ENCODE measurements at places on chromosomes 2 and 18. TPM values are rescaled to one million over a fixed set of nuclear protein-coding genes. Genes with fewer than 3 reads are reported as not detected.

- no peak for DNase-seq
- no peak overlapping the region for H3K4me3 ChIP-seq
- H3K4me1 ChIP-seq = no peaks in the 10 kb centered on the region
- peaks cover 44% of the 10 kb centered on the region for H3K27me3 ChIP-seq
Observed at GRCh38 chr2:210224591-210224940, 681 bp downstream of the ACADL start.

- no peak overlapping the region for H3K27ac ChIP-seq
- H3K4me3 ChIP-seq = no peak overlapping the region
- no peak for DNase-seq
- H3K27me3 ChIP-seq = peaks cover 35% of the 10 kb centered on the region
Observed at GRCh38 chr2:127110985-127111384, 4.0 kb upstream of the BIN1 start.

DNA sequence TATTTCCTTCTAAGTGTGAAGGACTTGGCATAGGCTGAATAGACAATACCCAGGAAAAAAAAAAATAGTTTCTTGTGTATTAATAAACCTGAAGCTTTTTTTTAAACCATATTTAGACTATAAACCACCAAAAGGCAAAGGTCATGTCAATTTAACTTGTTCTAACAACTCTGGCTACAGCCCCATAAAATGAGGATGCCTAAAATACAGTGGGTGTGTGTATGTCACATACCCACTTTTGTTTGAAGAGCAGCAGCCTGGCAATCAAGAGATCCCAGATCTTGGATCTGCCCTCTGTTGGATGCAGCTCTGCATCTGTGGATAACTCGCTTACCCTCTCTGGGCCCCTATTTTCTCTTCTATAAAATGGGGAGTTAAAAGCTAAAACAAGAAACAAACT is 65.4 kb downstream of the SATB2 start:
- no peak for DNase-seq
- H3K36me3 ChIP-seq = no peaks in the 10 kb centered on the region

DNA sequence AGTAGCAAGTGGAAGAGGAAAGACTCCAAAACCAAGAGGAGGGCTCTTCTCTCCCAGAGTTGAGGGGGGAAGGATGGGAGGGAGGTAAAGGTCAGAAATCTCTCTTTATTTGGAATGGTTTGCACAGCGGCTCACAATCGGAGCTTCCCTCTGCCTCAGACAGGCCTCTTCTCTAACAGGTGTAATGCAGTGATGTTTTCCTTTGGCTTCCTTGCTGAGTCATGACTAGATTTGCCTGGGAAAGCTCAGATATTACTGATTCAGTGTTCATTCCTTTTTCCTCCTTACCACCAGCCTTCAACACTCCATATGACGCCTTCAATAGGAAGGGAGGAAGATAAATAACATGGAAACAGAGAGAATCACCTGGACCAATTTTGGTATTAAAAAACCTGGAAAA is 136.6 kb downstream of the RNF152 start:
- peaks cover 3% of the 10 kb centered on the region for H3K4me1 ChIP-seq
- H3K36me3 ChIP-seq = no peaks in the 10 kb centered on the region
- peaks cover 3% of the 10 kb centered on the region for H3K27me3 ChIP-seq
- DNase-seq = no peak
- H3K4me3 ChIP-seq = no peak overlapping the region

- no peak overlapping the region for H3K27ac ChIP-seq
- no peaks in the 10 kb centered on the region for H3K36me3 ChIP-seq
- no peaks in the 10 kb centered on the region for H3K4me1 ChIP-seq
- no peaks in the 10 kb centered on the region for H3K27me3 ChIP-seq
Observed at GRCh38 chr2:57080035-57080434, 896.2 kb downstream of the CCDC85A start.

- peak overlapping the region; percentile 87 for H3K4me3 ChIP-seq
- H3K27me3 ChIP-seq = no peaks in the 10 kb centered on the region
Observed at GRCh38 chr2:112483042-112483473, 1.1 kb downstream of the TTL start.

DNA sequence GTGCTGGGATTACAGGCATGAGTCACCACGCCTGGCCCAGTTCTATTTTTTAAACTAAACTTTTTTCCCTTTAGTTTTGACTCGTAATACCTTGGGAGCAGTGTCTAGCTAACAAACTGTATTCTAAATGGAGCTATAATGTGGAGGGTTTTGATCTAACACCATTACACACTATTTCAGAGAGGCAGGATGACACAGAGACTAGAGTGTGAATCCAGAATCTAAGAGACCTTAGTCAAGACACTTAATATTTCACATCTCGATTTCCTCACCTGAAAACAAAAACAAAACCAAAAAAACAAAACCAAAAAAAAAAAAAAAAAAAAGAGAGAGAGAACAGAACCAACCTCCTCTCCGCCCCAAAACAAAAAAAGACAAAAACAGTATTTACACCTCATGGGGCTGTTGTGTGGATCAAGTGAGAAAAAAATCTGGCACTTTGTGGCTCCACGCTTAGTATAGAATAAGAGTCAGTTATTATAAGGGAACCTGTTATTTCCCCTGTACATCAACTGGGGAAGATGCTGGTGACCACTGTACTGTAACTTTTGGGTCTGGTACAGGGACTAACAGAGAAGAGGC is 31.3 kb downstream of the DARS1 start:
- no peak overlapping the region for H3K4me3 ChIP-seq
- DNase-seq = no peak
- peaks cover 58% of the 10 kb centered on the region for H3K36me3 ChIP-seq
- no peaks in the 10 kb centered on the region for H3K27me3 ChIP-seq

- no peaks in the 10 kb centered on the region for H3K27me3 ChIP-seq
- peak; percentile 54 for DNase-seq
- peaks cover 10% of the 10 kb centered on the region for H3K4me1 ChIP-seq
- H3K4me3 ChIP-seq = no peak overlapping the region
Observed at GRCh38 chr2:101330253-101330933, 21.9 kb upstream of the RNF149 start.

GRCh38 chr18:23900994-23901393 is 113.6 kb upstream of the TTC39C start:
- no peak for DNase-seq
- H3K27ac ChIP-seq = no peak overlapping the region
- H3K36me3 ChIP-seq = no peaks in the 10 kb centered on the region
- H3K27me3 ChIP-seq = peaks cover 5% of the 10 kb centered on the region
- no peak overlapping the region for H3K4me3 ChIP-seq

- no peak for DNase-seq
- H3K27me3 ChIP-seq = peaks cover 3% of the 10 kb centered on the region
- H3K4me1 ChIP-seq = no peaks in the 10 kb centered on the region
- H3K36me3 ChIP-seq = no peaks in the 10 kb centered on the region
- no peak overlapping the region for H3K27ac ChIP-seq
Observed at GRCh38 chr2:224723586-224724217, 7.5 kb upstream of the CCDC195 start.

GPR55 gene
- total RNA-seq = 7.4 TPM

EPHA4 gene
- 11.7 TPM for total RNA-seq

GNAL gene
- total RNA-seq = 0.25 TPM

CD302 gene
- total RNA-seq = 0.40 TPM

Measured in activated CD4-positive, alpha-beta memory T cell treated with anti-CD3 and anti-CD28 coated beads, Interleukin-2, amount 10 ng/mL, durations not matched to agents 7 days and 5 days (primary cell).